IPS DF 19.7 (cell line): ENCODE measurements at places on chromosomes 7 and 10.

DNA sequence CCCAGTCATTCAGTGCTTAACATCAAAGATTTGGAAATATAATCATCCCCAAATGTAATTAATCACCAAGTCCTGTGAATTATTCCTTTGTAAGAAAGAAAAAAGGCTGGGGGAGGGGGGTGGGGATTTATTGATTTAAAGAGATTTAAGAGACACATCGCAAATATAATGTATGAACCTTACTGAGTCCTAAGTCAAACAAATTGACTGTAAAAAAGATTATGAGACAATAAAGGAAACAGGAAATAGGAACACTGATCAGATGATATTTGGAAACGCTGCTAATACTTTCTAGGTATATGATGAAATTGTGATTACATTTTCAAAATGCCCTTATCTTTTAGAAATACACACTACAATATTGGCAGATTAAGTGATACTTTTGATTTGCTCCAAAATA, 92.5 kb downstream of the ATE1 start:
- no peak for DNase-seq

GRCh38 chr10:99983280-99983988, 26.3 kb downstream of the DNMBP start:
- DNase-seq, result no peak

DNA sequence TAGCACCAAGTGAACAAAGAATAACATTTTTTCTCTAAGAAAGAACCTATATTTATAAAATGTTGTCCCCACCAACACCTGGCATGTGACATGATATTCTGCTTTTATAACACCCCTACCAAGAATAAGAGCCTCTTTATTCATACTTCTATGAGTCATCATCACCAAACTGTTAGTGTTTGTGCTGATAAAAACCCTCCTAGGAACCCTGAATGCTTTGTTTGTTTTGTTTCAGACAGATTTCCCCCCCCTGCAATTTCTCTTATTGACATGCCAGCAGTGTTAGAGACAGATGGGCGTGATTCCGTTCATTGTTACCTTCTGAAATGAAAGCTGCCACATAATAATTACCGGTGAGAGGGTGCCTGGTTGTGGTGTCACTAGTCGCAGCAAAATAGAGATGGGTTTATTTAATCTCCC, 651.1 kb downstream of the SORCS1 start:
- DNase-seq, result no peak

DNA sequence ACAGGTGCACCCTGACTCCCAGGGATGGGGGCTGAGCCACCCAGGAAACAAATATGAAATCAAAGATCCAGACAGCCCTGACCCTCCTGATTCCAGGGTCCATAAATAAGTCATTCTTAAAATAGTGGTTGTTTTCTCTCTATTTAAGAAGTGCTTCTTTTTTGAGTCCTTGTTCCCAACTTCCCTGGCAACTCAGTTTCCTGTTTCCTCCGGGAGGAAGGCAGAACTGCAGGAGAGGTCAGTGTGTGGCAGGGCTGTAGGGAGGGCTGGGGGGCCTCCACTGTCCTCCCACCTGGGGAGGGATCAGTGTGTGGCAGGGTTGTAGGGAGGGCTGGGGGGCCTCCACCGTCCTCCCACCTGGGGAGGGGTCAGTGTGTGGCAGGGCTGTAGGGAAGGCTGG, 88.7 kb upstream of the PDGFA start:
- no peak for DNase-seq

- no peak for DNase-seq
Observed at GRCh38 chr7:93332172-93332571, 100.0 kb downstream of the VPS50 start.

DNA sequence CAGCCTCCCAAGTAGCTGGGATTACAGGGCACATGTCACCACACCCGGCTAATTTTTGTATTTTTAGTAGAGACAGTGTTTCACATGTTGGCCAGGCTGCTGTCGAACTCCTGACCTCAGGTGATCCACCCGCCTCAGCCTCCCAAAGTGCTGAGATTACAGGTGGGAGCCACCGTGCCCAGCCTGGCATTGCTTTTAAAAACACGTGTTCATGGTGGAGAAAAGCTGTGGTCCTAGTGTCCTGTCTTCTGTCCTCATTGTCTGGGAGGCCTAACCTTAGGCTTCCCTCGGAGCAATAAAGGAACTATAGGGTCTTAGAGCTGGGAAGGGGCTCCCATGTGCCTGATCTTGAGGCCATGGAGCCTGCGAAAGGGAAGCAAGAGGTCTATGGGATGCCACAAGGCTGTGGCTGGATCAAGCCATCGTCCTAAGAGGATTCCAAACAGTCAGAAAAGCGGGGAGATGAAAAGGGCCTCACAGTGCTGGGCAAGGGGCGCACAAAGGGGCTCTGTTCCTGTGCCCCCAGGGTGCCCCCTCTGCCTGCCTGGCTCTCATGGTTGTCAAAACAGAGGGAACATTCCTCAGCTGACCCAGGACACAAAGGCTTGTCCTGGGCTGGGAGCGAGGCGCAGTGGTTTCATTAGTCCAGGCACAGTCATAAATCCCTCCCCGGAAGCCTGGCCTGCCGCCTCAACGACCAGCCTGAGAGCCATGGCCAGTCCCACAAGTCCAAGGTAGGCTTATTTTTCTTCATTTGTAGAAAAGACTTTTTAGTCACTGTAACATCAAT, 106.6 kb upstream of the TNS3 start:
- no peak for DNase-seq

GRCh38 chr10:117747636-117748035, 205.1 kb downstream of the EMX2 start:
- DNase-seq, result no peak

DNA sequence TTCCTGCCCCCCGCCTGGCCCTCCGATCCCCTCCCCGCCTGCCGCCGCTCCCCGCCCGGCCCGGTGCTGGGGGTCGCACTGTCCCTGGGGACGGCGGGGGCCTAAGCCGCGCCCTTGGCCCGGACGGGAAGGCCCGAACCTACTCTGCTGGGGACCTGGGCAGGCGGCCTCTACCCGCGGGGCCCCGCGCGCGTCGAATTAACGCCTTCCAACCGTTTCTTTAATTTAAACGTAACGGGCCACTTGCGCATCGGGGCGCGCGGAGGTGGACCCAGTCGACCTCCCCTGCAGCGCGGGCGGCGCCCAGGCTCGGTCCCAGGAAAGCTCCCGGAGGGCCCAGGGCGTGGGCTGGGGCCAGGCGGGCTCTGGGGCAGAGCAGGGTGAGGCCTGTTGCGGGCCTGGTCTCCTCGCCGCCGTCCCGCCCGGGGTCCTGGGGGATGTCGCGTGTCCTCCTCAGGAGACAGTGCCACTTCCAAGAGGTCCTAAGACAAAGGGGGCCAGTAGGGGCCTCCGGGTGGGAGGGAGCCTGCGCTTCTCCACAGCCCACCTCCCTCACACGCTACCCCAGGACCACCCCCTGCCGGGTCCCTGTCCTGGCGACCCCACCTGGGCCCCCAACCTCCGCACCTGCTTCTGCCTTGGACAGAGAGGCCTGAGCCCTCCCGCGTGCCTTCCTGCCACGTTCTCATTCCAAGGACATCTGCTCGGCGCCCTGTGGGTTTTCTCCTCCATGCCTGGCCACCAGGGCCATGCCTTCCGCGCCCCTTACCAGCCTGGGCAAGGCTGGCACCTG, 658 bp upstream of the PTPRN2 start:
- no peak for DNase-seq

DNA sequence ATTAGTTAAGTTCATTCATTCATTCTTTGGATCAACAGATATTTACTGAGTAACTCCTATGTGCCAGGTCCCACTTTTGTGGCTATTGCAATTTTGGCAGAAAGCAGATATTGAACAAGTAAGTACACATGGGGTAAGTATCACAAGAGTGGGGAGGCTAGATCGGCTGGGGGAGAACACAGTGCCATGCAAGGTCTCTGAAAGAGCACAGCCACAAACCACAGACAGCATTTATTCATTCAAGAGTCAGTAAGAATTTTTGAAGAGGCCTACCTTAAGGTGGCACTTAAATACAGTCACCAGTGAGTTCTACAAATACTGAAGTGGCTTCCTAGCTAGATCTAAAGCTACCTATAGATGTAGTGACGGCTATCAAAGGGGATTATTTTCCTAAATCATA, 304.2 kb downstream of the RNLS start:
- DNase-seq, result no peak

DNA sequence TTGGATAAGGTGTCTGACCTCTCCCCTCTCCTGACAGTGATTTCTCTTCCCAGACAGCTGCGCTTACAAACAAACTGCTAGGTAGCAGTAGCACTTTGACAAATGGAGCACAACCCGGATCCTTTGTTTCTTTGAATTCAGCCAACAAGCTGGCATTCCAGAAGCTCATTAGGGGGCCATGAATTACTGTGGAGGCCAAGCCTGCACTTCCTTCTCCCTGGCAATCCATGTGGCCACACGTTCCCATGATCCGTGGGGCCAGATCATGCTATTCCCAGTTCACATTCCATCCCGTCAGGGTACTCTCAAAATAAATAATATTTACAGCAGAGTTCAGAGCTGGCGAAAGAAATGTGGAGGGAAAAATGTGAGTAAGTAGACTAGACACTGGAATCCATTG, 172.4 kb downstream of the PRPF18 start:
- peak; percentile 79 for DNase-seq

DNA sequence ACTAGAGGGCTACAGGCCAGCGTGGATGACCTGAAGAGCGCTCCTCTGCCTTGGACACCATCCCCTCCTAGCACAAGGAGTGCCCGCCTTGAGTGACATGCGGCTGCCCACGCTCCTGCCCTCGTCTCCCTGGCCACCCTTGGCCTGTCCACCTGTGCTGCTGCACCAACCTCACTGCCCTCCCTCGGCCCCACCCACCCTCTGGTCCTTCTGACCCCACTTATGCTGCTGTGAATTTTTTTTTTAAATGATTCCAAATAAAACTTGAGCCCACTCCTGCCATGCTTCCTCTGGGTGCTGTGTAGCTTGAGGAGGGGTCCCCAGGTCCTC, 4.5 kb downstream of the SNCG start:
- DNase-seq, result no peak

DNA sequence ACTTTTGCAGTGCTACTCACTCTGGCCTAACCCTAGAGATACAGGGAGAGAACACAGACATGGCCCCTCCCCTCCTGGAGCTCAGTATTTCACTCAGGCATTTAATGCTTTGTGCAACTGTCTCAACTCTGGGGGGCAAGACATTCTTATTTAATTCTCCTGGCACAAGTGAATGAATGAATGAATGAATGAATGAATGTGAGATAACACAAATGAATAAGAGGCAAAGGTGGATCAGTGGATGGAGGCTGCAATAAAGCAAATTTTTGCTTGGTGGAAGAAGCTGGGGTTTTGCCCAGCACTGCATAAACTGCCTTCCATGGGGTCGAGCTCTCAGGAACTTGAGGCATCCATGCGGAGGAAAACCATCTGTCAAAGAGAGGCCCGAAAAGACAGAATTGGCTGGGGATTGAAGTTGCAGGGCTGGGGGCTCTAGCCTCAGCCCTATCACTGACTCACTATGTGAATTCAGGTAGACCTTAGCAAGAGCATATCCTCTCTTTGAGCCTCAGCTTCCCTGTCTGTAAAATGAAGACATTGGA, 441.4 kb upstream of the ZMIZ1 start:
- DNase-seq, result no peak

GRCh38 chr10:97542169-97543024, 30.2 kb upstream of the ANKRD2 start:
- no peak for DNase-seq

- DNase-seq, result no peak
Observed at GRCh38 chr7:81725003-81725811, 44.6 kb downstream of the HGF start.
